NCI-H1417 treated with DMSO at 0.1 percent for 48 hours (cell line): ENCODE measurements at places on chromosomes 4 and X.
A peak's percentile ranks its signal among the peaks of the same experiment; 100 is the strongest.

GRCh38 chr4:125313497-125313896 lies 1.3 kb upstream of the FAT4 start:
- peak; percentile 66 for DNase-seq

DNA sequence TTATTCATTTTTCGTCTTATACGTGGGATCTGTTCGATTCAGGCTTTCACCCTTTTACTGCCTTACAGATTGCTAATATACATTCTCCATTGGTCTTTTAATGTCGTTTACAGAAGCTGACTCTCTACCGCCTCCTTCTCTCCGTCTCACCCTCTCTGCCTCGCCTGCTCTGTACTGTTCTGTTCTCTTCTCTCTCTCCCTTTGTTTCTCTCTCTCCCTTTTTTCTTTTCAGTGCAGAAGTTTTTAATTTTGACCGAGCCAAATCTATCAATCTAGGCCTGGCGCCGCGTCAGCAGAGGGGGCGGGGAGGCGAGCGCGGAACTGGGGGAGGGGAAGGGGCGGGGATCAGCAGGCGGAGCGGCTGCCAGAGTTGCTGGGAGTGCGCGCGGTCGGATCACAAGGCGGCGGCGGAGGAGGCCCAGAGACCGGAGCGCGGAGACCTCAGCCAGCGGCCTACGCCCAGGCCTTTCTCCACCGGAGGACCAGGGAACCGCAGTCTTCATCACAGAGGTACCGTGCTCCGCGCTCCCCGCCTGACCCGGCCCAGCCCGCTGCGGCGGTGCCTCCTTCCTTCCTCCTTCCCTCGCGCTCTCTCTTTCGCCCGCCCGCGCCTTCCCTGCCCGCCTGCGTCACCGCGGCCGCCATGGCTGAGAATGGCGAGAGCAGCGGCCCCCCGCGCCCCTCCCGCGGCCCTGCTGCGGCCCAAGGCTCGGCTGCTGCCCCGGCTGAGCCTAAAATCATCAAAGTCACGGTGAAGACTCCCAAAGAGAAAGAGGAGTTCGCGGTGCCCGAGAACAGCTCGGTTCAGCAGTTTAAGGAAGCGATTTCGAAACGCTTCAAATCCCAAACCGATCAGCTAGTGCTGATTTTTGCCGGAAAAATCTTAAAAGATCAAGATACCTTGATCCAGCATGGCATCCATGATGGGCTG lies at the start of gene UBQLN2:
Gene UBQLN2, plus strand, starts transcription at position 397 of the 931 bp plus-strand sequence. Its CDS starts 247 bp downstream, at position 644.
- DNase-seq = peak; percentile 47

- no peak for DNase-seq
Observed at GRCh38 chr4:25981749-25982148, 67.7 kb downstream of the SMIM20 start.

DNA sequence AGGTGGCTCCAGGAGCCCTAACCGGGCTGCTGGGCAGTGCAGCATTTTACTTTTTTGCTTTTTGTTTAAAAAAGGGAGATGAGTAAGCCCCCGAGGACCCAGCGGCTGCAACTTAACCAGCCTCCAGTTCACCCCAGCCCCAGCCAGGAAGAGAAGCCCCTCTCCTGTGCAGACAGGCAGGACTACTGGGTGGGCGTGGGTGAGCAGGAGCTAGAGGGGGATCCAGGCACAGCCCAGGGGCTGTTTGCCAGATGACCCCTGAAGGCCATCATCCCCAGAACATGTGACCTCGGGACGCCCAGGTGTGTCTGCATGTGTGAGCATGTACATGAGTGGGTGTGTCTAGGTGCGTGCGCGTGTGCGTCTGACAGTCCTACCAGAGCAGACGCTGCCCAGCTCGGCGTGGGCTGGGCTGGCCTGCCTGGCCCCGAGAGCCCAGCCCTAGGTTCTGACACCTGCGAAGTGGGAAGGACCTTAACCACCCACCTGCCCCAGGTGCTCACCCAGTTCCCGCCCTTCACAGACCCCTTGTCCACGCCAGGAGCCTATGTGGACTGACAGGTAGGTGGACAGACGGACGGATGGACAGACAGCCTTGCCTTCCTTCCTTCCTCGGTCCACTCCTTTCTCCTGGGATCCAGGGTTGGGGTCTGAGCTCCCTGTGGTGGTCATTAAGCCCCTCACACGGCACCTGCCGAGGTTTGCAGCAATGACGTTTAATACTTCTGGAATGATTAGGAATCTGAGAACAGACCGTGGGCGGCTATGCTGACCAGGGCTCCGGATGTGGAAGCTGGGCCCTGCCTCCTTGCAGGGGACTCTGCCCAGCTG lies 7.8 kb upstream of the HAUS3 start:
- no peak for DNase-seq

- no peak for DNase-seq
Observed at GRCh38 chr4:154612472-154613414, at the start of gene FGG. FGG (minus strand) TSS chr4:154612656; CDS start chr4:154612609, 47 bp downstream.

GRCh38 chr4:79576429-79576753 lies 168.4 kb upstream of the GK2 start:
- no peak for DNase-seq

GRCh38 chr4:158032733-158033415 lies 140.0 kb downstream of the GASK1B start:
- DNase-seq = no peak

GRCh38 chrX:31356275-31357212 lies 284.7 kb upstream of the FTHL17 start:
- no peak for DNase-seq
